ENCODE measurements at places on chromosomes 1 and 21. TPM values are rescaled to one million over a fixed set of nuclear protein-coding genes. Genes with fewer than 3 reads are reported as not detected.

Gene PTPRC
- total RNA-seq = 516 TPM

Gene MCOLN3
- total RNA-seq = 1.3 TPM

Gene IQGAP3
- total RNA-seq = 10.3 TPM

Gene UBL4B
- total RNA-seq = not detected

Gene OR6N1
- total RNA-seq = not detected

Gene COL18A1
- total RNA-seq = 2.1 TPM

Gene FALEC
- not detected for total RNA-seq

Gene MCOLN2
- total RNA-seq = 117 TPM

- H3K36me3 ChIP-seq = no peaks in the 10 kb centered on the region
- no peak overlapping the region for H3K27ac ChIP-seq
- no peaks in the 10 kb centered on the region for H3K4me1 ChIP-seq
Observed at GRCh38 chr1:208772891-208773290, 528.7 kb upstream of the PLXNA2 start.

DNA sequence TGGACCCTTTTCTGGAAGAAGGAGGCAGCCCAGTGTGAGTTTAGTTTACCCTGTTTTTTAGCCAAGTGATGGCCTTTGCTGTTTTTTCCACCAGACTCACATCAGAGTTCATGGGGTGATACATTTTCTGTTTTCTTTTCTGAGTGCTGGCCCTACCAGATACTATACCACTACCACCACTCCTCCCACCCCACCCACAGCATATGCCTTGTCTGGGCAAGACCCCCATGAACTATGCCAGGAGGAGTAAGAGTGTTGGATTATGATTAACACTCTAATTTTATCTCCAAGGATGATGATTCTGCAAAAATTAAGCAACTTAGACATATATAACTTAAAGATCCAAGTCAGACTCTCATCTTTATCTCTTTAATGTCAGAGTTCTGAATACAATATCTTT lies 26.1 kb downstream of the FABP3 start:
- no peaks in the 10 kb centered on the region for H3K4me1 ChIP-seq
- H3K4me3 ChIP-seq = no peak overlapping the region
- no peak for DNase-seq
- no peaks in the 10 kb centered on the region for H3K27me3 ChIP-seq
- H3K27ac ChIP-seq = no peak overlapping the region
- H3K36me3 ChIP-seq = peaks cover 16% of the 10 kb centered on the region

DNA sequence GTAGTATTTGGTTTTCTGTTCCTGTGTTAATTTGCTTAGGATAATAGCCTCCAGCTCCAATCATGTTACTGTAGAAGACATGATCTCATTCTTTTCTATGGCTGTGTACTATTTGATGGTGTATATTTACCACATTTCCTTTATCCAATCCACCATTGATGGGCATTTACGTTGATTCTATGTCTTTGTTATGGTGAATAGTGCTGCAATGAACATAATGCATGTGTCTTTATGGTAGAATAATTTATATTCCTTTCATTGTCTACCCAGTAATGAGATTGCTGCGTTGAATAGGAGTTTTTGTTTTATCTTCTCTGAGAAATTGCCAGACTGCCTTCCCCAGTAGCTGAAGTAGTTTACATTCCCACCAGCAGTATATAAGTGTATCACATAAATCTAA lies 538.8 kb downstream of the LRRIQ3 start:
- H3K27me3 ChIP-seq = no peaks in the 10 kb centered on the region
- no peak for DNase-seq
- H3K4me1 ChIP-seq = no peaks in the 10 kb centered on the region
- no peaks in the 10 kb centered on the region for H3K36me3 ChIP-seq
- H3K4me3 ChIP-seq = no peak overlapping the region
- no peak overlapping the region for H3K27ac ChIP-seq

DNA sequence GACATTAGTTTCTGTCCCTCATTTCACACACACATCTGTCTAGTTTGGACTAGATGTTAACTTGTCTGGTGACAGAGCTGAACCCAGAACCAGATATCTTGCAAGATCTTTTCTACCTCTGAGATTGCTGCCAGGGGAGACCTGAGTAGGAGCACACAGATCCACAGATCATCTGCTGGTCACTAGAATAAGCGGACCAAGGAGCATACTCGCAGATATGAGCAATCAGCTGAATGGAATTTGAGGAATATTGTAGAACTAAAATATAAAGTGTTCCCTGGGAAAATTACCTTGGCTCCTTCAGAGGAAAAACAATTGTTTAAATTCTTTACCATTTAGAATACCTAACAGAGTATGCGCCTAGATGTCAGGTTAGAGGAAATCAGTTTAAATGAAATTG lies 90.7 kb downstream of the TNFSF18 start:
- H3K27ac ChIP-seq = no peak overlapping the region
- no peaks in the 10 kb centered on the region for H3K4me1 ChIP-seq
- no peak for DNase-seq
- no peak overlapping the region for H3K4me3 ChIP-seq

- H3K27me3 ChIP-seq = no peaks in the 10 kb centered on the region
- no peak overlapping the region for H3K4me3 ChIP-seq
- no peak overlapping the region for H3K27ac ChIP-seq
- H3K36me3 ChIP-seq = no peaks in the 10 kb centered on the region
- H3K4me1 ChIP-seq = no peaks in the 10 kb centered on the region
Observed at GRCh38 chr1:213256438-213257087, 205.5 kb downstream of the RPS6KC1 start.

DNA sequence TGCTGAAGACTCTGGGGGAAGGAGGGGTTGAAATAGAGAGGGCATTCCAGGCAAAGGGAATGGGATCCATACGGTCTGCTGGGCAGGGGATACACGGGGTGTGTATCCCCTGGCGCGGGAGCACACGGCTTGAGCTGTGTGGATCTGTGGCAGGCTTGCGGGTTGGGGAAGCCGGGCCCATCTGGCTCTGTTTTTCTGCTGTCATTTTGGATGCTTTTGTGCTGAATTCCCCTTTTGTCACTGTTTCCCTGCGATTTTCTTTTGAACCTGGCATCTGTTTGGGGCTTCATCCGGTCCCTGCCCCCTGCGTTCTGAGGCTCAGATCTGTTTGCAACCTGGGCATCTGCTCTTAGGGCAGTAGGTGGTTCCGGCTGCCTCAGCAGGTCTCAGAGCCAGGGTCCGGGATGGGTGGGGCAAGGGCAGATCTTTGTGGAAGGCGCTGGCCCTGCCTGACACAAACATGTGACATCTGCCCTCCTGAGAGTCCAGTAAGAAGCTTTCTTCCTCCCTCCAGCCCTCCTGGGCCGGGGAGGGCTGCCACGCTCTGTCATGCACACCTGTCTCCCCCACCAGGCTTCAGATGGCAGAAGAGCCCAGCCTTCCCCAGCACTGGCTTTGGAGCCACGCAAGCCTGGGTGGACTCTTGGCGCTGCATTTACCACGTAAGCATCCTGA lies 84.0 kb downstream of the IGSF21 start:
- no peak overlapping the region for H3K27ac ChIP-seq
- no peaks in the 10 kb centered on the region for H3K36me3 ChIP-seq
- peaks cover 11% of the 10 kb centered on the region for H3K27me3 ChIP-seq
- no peaks in the 10 kb centered on the region for H3K4me1 ChIP-seq

DNA sequence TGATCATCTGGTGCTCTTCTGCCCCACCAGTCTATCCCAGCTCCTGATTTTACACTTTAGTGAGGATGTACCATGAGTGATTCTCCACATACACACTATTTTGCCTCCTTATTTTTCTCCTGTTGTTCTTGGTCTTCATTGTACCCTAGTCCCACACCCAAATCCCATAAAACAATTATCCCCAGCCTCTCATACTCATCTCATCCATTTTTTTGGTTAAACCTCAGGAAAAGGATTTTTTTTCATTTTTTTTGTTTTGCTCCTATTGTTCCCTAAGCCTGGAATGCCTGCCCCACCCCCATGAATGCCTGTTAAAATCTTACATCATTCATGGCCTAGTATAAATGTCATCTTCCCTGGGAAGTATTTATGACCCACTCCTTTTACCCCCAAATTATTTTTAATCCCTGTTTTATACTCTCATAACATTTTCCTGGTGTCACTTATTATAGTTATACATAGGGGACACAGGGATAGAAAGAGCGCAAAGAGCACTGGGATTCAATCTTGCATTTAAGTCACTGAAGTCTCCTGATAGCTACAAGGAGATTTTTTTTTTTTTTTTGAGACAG lies 4.9 kb upstream of the LINGO4 start:
- H3K4me3 ChIP-seq = no peak overlapping the region
- peaks cover 2% of the 10 kb centered on the region for H3K27me3 ChIP-seq
- no peak overlapping the region for H3K27ac ChIP-seq

DNA sequence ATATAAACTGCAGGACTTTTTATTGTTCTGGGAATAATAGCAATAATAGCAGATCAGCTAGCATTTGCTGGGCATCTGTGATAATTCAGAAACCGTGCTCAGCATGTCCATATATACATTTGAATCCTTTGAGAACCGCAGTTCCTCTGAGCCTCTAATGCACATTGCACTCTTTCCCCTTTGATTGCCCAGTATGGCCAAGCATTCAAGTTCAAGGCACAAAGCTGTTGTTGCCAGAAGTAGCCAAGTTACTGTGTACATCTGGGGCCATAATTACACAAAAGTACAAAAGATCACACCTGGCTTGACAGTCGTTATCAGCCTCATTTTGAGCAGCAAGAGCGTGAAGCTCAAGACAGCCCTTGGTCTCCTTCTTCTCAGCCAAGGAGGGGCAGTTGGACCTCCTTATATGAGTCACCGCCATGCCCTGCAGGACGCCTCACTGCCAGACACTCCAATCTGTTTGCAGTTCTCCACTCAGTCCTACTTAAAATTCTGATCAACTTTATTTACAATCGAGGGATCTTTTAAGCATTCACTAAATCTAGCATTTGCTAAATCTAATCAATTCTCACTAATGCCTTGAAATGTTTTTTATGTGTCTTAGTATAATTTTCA lies 216.0 kb downstream of the SLC35F3 start:
- H3K4me1 ChIP-seq = no peaks in the 10 kb centered on the region
- DNase-seq = no peak
- no peaks in the 10 kb centered on the region for H3K36me3 ChIP-seq
- peaks cover 25% of the 10 kb centered on the region for H3K27me3 ChIP-seq
- no peak overlapping the region for H3K4me3 ChIP-seq

DNA sequence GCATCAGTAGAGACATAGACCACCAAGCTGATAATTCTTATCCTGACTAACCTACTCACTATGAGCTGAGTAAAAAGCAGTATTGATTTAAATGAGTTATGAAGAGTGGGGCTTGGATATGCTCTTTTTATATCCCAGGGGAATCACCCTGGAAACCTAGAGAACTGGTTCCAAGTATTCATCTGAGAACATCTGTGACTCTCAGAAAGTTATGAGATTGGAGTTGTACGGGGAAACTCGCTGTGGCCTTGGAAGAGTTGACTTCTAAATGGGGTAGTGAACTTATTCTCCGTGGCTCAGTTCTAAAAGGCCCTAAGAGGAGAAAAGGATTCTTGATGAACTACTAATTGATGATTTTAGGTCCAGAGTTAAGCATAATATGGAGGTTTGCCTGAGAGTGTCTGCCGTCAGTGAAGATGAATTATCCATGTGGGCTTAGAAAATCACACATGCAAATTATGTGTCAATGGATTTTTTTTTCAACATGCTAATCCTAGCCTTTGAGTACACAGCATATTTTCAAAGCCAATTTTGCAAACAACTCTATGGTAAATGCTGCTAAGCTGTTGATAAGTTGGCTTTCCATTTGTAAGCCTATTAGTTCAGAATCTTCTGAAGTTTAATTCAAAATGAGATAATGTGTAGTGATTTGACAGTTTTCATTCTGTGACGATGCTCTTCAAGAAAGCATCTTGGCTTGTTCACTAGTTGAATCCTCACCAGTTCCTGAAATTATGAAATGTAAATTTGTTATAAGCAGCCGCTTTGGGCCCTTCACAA lies 122.7 kb downstream of the FGGY start:
- H3K4me1 ChIP-seq = no peaks in the 10 kb centered on the region
- H3K36me3 ChIP-seq = no peaks in the 10 kb centered on the region
- no peak overlapping the region for H3K27ac ChIP-seq
- no peak for DNase-seq

GRCh38 chr1:86423873-86424272 lies at the start of gene CLCA2:
Gene CLCA2, plus strand, starts transcription at chr1:86424171. Its CDS starts 77 bp downstream, at chr1:86424248.
- H3K27ac ChIP-seq = no peak within 1 kb of the TSS
- no peak within 1 kb of the TSS for H3K4me3 ChIP-seq
- H3K27me3 ChIP-seq = peaks cover 3% of the 10 kb centered on the region
- DNase-seq = no peak

DNA sequence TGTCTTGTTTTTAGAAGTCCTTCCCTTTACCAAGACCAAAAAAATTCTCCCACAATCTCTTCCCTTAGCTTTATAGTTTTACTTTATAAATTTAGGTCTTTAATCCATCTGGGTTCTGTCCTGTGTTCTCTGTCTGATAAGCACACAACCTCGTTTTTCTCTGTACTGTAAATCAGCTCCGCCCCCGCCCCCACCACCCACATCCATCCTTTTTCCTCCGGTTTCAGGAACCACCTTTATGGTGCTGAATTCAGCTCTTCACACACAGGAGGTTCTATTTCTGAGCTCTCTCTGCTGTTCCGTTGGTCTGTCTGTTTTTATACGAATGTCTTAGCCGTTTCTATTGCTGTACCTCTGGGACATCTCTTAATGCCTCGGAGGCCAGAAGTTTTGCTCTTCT lies 44.5 kb downstream of the ACTL8 start:
- H3K27ac ChIP-seq = no peak overlapping the region
- no peak overlapping the region for H3K4me3 ChIP-seq
- peaks cover 8% of the 10 kb centered on the region for H3K27me3 ChIP-seq
- DNase-seq = no peak

GRCh38 chr1:24970926-24971875 lies 41.1 kb upstream of the RUNX3 start:
- peak overlapping the region; percentile 76 for H3K27ac ChIP-seq
- H3K27me3 ChIP-seq = no peaks in the 10 kb centered on the region
- peaks cover 20% of the 10 kb centered on the region for H3K36me3 ChIP-seq
- DNase-seq = no peak

GRCh38 chr1:207440626-207441025 lies 13.5 kb upstream of the CR2 start:
- no peaks in the 10 kb centered on the region for H3K36me3 ChIP-seq
- DNase-seq = no peak
- no peak overlapping the region for H3K27ac ChIP-seq
- no peak overlapping the region for H3K4me3 ChIP-seq

GRCh38 chr1:70462611-70463010 lies 51.5 kb downstream of the CTH start:
- H3K27ac ChIP-seq = no peak overlapping the region
- H3K27me3 ChIP-seq = peaks cover 7% of the 10 kb centered on the region
- no peaks in the 10 kb centered on the region for H3K4me1 ChIP-seq

DNA sequence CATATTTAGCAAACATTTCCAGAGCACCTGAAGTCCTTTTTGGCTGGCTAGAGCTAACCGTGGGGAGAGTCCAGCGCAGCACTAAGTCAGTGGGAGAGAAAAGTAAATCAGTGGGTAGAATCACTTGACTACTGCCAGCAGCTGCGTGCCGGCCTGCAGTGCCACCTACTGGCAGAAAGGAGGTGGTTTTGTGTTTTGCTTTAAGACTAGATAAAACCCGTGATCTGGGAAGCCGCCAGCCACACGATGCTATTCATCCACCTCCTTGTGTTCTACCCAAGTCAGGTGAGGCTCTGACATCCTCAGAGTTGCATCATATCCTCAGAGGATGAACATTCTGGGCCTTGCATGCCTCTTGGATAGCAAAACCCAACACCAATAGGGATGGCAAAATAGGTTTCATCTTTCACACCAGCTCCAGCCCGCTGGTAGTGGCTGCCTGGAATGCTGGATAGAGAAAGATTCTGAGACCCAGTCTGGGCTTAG lies 14.1 kb upstream of the HEYL start:
- H3K4me3 ChIP-seq = no peak overlapping the region
- H3K27me3 ChIP-seq = peaks cover 3% of the 10 kb centered on the region
- peaks cover 21% of the 10 kb centered on the region for H3K4me1 ChIP-seq
- no peak overlapping the region for H3K27ac ChIP-seq

- DNase-seq = no peak
- H3K4me1 ChIP-seq = no peaks in the 10 kb centered on the region
- H3K27ac ChIP-seq = no peak overlapping the region
- peaks cover 13% of the 10 kb centered on the region for H3K27me3 ChIP-seq
Observed at GRCh38 chr1:94637121-94637520, 95.6 kb upstream of the F3 start.
